ENCODE measurements at places on chromosomes 2 and 18.

GRCh38 chr2:238240757-238241711 lies 1.2 kb upstream of the HES6 start:
- DNase-seq: no peak

DNA sequence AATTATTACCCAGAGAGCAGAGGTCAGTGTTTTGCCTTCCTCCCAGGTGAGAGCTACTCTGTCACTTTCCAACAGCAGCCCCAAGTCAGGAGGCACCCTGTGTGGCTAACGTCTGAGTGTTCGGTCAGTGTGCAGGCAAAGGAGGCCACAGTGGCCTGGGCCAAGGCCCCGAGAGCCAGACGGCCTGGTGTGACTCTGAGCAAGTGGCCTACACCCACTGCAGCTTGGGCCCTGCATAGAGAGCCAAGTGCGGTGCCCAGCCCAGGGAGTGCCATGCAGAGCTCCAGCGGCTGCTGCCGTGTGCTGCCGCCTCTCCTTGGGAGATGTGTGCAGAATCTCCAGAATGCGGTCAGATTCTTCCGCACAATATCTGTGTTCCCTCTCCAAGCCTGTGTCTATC lies 70.4 kb downstream of the GNAL start:
- DNase-seq: no peak

DNA sequence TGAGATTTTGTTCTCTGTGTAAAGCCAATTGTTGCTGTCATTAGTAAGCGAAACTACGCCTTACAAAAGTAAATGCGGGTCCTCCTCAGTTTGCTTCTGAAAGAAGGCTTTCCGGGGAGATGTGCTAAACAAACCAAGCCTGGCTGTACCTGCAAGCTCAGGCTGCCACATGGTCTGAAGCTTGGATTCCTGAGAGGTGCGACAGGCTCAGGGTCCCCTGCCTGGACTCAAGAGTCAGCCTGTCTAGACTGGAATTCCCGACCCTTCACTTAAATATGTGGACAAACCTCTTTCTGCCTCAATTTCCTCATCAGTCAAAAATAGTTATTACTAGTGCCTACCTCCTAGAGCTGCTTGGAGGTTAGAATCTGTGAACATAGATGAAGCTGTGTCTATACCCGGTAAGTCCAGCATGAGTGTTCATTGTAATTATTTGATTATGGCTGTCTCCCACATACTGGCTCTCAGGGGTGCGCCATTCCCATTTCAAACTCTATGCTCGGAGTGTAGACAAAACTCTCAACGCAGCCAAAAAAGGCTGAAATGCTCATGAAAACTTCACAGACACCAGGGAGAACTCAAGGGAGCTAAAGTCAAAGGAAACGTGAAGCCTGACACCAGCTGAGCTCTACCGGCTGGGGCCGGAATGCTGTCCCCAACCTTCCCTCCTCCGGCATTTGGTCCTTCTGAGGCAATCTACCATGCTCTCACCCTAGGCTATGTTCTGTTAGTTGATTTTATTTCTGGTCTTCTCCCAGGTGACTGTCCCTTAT lies 31.4 kb downstream of the SOWAHC start:
- DNase-seq: no peak

DNA sequence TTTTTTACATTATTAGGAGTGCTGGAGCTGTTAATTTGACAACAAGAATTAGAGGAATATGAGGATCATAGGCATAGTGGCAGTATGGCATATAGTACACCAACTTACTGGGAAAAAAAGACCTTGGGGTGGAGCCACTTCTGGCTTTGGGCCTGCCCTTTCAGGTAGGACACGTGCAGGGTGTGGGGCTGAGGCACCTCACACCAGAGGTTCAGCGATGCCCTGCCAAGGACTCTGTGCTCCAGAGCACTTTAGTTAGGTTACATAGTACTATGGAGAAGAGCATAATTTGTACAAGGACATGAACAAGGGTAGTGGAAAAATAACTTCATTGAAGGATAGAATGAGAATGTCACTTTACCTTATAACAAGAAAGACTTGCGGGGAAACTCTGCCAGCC lies 77.1 kb upstream of the CD302 start:
- DNase-seq: no peak

DNA sequence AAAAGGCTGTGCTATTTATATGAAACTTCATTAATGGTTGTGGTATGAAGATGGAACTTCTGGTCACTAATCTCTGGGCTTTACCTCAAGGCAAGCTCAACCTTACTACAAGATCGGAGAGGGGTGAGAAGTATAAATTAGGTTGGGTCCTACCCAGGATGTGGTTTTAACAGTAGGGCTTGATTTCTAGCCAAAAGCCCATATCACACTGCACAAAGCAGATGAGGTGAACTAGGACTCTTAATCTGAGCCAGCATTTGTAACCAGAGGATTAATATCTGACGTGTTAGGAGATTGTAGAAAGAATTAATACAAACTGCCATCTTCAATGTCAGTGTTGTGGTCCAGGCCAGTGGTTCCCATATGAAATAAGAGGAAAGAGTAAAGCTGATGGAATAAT lies 86.4 kb upstream of the RGPD4 start:
- DNase-seq: no peak

DNA sequence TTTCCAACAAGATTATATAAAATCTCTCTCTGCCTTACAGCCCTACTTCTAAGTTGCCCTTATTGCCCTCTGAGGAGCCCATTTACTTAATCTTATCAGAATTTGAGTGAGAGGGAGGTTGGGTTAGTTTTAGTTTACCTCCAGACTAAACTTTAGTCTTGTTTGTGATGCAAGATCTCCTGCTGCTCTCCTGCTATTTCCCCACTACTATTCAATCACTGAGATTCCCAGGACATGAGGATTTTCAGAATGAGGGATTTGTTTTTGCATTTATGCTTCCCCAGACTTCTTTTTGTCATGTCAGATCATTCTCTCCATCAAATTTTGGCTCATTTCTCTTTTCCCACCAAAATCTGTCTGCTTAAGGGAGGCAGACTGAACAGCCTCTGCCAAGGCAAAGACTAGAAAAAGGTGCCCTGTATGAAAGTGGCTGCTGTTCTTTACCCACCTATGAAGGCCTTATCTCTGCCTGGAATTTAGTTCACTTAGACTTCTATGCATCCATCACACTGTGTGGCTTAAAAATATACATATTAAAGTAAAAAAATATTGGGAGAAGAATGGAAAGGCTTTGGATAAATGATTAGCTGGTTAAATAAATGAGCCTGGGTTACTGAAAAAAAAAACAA lies 401.3 kb downstream of the PID1 start:
- no peak for DNase-seq

GRCh38 chr2:170217778-170218251 lies 39.9 kb downstream of the MYO3B start:
- peak; percentile 87 for DNase-seq

GRCh38 chr2:127463155-127463991 lies 45.1 kb downstream of the PROC start:
- DNase-seq: no peak

- no peak for DNase-seq
Measured at GRCh38 chr18:47595831-47596501, 334.5 kb downstream of the SMAD2 start.

GRCh38 chr2:26816893-26817292 lies 31.0 kb downstream of the CENPA start:
- DNase-seq: no peak

DNA sequence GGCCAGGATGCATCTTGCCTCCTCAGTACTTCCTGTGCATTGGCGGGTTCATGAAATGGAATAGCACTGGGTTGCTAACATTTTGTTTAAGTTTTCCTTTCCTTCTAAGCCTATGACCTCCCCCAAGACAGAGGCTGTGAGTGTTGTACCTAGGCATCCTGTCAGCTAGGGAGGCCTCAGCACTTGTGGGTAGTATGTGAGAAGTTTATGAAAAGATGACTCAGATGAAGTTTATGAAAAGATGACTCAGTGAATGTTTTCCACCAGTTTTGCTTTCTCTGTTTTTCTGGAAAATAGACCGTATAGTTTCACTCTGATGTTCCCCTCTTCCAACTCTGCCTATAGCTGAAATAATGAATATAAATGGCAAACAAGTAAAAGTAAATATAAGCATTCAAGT lies 412.9 kb downstream of the TMEM182 start:
- no peak for DNase-seq

DNA sequence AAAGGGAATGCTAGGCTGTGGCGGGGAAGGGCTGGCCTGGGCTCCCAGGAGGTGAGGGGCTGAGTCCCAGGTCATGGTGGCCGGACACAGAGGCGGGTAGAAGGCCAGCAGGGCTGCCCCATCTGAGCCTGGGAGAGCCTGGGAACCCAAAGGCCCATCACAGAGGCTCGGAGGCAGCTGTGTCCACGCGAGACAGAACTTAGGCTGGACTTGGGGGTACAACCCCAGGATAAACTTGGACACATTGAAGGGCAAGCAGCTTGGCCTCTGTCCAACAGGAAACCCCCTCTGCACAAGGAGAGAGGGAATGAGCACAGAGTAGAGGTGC lies 95.9 kb downstream of the ZFP36L2 start:
- DNase-seq: no peak

- DNase-seq: no peak
Measured at GRCh38 chr18:7850446-7850845, 283.3 kb downstream of the PTPRM start.

GRCh38 chr2:196468394-196468793 lies 171.1 kb upstream of the CCDC150 start:
- no peak for DNase-seq

DNA sequence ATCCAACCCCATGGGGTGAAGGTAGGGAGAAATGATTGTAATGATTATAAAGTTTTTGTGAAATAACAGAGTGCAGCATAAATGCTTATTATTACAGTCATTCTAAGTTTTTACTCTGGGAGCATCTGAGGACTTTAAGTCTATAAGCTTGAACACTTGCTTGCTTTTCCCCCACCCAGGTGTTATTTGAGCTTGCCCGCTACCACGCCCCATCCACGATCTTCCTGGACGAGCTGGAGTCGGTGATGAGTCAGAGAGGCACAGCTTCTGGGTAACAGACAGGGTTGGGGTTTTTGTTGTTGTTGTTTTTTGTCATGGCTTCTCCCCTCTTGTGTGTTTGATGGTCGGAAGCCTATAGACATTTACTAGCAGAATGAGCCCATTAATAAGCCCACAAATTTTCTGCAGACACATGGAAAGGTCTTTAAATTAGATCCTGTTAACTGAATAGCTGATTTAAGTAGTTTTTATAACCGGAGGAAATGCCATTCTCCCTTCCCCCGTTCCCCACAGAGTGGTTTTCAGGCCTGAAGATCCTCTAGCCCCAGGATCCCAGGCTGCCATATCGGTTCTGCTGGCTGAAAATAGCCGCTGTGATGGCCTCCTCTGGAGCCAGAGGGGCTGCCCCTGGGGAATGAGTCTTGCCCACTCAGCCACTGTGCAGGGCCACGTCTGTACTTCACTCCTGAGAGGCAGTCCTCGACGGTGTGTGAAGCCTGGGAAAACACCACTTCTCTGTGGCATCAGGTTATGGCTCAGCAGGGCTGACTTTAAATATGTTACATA lies 39.9 kb upstream of the ELOA2 start:
- no peak for DNase-seq
